ENCODE measurements at places on chromosomes 7 and 10.

DNA sequence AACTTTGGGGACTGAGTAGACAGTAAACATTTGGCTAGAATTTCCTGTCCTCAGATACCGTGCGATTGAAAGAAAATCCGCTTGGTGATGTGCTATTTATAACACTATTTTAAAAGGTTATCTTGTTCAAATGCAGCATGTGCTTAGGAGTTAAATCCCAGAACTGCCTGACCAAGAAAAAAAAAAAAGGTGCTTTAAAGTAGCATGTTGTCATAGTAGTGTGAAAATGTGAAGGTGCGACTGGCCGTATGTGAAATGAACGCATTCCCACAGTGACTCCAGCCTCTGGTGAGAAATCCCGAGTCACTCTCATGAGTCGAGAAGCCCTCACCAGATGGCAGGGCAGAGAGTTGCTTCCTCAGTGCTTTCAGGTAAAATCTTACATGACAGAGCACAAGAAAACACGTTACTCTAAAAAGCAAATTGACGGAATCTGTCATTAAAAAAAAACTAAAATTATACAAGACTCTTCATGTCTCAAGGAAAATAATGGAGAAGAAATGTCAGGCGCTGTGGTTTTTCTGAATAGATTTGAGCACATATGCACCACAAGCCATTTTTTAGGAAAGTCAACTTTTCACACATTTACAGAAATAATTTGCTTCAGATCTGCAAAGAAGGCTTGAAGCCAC, 18.4 kb upstream of the KLF6 start:
- DNase-seq: no peak

- no peak for DNase-seq
Measured at GRCh38 chr7:77329466-77330168, 86.5 kb downstream of the GSAP start.

GRCh38 chr7:91168871-91169829, 95.1 kb upstream of the FZD1 start:
- no peak for DNase-seq

DNA sequence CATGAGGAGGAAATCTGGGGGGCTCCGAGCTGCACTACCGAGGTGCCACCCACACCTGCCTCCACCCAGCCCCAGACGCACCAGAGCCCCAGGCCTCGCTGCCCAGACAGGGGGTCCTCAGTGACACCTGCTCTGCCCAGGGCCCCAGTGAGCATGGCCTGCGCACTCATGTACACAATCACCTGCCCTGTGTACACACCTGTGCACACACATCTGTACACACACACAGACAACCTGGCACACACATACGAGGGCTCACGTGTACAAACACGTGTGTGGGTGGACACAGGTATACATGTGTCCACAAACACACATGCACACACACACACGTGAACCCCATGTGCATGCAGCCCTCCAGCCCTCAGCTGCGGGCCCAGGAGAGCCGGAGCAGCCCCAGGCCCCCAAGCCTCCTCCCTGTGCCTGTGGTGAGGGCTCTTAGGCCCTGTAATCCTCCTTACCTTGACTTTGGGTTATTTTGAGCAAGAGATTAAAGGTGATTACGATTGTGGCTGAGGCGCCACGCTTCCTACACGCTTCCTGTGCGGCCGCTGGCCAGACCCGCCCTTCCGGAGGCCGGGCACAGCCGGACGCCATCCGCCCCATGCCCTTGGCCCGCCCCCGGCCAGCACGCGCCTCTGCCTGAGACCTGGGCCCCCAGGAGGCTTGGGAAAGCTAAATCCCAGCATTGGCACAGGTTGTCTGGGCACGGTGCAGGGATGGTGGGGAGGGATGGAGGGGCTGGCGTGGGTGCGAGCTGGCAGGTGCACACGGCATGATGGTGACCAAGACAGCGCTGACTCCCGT, 71.9 kb downstream of the ELFN1 start:
- no peak for DNase-seq

- no peak for DNase-seq
Measured at GRCh38 chr7:87944547-87944946, 10.5 kb downstream of the ADAM22 start.

- DNase-seq: no peak
Measured at GRCh38 chr10:69437321-69438259, 13.7 kb upstream of the TSPAN15 start.

DNA sequence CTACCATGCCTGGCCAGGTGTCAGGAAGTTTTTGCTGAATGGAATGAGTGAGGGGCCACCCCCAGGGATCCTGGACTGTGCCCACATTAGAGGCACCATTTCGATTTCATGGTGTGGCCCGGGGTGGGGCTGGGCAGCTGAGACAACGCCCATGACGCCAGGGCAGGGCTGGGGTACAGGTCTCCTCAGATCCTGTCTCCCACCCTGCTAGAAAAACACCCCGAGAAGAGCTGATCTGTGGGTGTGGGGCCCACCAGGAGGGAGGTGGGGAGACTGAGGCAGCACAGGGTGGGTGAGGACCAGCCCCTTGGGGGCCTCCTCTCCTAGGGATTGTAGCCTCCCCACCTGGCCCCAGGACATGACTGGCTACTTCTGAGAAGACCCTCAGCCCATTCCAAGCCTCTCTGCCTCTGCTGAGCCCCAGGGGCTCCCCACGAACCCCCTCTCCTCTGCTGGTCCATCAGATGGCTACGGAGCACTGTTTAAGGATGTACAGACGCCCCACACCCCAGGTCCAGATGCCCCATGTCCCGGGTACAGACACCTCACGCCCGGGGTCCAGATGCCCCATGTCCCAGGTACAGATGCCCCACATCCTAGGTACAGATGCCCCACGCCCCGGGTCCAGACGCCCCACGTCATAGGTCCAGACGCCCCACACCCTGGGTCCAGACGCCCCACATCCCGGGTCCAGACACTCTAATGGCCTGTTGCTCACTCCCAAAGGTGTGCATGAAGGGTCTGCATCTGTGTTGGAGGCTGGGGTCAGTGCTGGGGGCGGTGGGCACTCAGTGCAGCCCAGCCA, 99.4 kb downstream of the MICALL2 start:
- no peak for DNase-seq

DNA sequence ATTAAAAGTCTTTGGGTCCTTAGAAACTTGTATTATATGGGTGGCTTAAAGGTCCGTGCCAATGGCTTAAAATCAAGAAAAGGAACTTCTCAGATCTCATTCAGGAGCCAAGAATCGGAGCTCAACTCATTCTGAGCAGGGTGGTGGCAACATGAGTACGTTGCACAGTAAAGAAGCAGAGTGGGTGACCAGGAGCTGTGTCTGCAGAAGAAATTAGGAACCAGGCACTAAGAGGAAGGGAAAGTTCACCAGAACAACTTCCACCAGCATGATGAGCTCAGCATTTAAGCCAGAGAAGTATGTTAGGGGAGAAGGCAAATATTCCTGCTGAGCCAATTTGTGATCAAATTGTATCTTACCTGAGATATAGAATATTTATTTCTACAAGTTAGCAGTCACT, 236.0 kb upstream of the NRP1 start:
- no peak for DNase-seq

GRCh38 chr10:59771162-59771807, 18.0 kb upstream of the MRLN start:
- no peak for DNase-seq

DNA sequence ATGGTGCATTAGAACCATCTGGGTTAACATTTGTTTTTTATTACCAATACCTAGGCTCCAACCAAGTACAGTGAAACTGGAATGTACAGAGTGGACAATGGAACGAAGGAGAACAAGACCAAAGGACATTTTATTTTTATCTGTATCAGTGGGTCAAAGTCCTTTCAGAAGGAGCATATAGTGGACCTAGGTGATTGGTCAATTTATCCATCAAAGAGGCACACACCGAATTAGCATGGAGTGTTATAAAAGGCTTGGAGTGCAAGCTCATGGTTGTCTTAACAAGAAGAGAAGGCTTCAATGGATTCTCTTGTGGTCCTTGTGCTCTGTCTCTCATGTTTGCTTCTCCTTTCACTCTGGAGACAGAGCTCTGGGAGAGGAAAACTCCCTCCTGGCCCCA, at the start of gene CYP2C9:
TSS of gene CYP2C9 (plus strand) at position 276 of the 400 bp plus-strand sequence. CDS start at position 301, 25 bp downstream.
- no peak for DNase-seq

Data from activated T-cell treated with anti-CD3 and anti-CD28 coated beads for 4 hours (primary cell).